ENCODE measurements at places on chromosomes 2 and 18. TPM values are rescaled to one million over a fixed set of nuclear protein-coding genes. Genes with fewer than 3 reads are reported as not detected.

RAPGEF4 gene
- total RNA-seq = 0.18 TPM

LIMS4 gene
- total RNA-seq = 2.3 TPM

CREG2 gene
- total RNA-seq = 0.58 TPM

CAPN14 gene
- total RNA-seq = under 0.01 TPM

CDH20 gene
- total RNA-seq = 0.35 TPM

All from myometrial cell (primary cell).